ENCODE measurements at places on chromosomes 16 and 17.
A peak's percentile ranks its signal among the peaks of the same experiment; 100 is the strongest.

- DNase-seq, result peak; percentile 29
Measured at GRCh38 chr17:76102944-76103273, 678 bp downstream of the EXOC7 start.

- no peak for DNase-seq
Measured at GRCh38 chr16:75584108-75584507, 17.9 kb downstream of the GABARAPL2 start.

- DNase-seq, result no peak
Measured at GRCh38 chr17:66373944-66374817, 71.8 kb downstream of the PRKCA start.

GRCh38 chr16:73750639-73751038, 546.0 kb upstream of the PSMD7 start:
- DNase-seq, result no peak

- no peak for DNase-seq
Measured at GRCh38 chr17:20008242-20009051, 712 bp upstream of the SPECC1 start.

GRCh38 chr17:70187383-70187782, 18.1 kb downstream of the KCNJ2 start:
- DNase-seq, result no peak

- DNase-seq, result no peak
Measured at GRCh38 chr16:17526956-17527937, 56.5 kb upstream of the XYLT1 start.

DNA sequence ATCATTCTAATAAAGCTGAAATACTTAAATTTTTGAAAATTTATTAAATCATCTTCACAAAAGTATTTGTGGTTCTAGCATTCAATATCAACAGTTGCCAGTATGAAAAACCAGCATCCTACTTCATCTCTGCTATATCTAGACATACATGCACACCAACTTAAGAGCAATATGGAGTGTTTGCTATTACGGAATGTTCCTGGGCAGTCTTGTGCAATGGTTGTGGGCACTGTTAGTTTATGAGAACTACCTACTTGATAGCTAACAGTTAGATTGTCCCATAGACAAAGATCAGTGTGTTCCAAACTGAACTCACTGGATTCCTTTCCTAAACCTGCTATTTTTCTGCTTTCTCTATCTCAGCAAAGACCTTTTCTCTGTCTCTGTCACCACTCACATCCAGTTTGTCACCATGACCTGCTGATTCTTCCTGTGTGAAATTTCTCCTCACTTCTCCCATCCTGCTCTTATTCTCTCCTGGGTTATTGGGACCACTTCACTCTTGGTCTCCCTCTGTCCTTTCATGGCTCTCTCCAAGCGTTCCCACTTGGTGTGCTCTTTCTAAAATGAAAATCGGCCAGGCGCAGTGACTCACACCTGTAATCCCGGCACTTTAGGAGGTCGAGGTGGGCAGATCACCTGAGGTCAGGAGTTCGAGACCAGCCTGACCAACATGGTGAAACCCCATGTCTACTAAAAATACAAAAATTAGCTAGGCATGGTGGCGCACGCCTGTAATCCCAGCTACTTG, 27.7 kb downstream of the CNTROB start:
- DNase-seq, result no peak

GRCh38 chr16:86405319-86405718, 105.0 kb upstream of the FOXF1 start:
- no peak for DNase-seq

GRCh38 chr16:84177741-84178073, 9.2 kb downstream of the TAF1C start:
- no peak for DNase-seq

DNA sequence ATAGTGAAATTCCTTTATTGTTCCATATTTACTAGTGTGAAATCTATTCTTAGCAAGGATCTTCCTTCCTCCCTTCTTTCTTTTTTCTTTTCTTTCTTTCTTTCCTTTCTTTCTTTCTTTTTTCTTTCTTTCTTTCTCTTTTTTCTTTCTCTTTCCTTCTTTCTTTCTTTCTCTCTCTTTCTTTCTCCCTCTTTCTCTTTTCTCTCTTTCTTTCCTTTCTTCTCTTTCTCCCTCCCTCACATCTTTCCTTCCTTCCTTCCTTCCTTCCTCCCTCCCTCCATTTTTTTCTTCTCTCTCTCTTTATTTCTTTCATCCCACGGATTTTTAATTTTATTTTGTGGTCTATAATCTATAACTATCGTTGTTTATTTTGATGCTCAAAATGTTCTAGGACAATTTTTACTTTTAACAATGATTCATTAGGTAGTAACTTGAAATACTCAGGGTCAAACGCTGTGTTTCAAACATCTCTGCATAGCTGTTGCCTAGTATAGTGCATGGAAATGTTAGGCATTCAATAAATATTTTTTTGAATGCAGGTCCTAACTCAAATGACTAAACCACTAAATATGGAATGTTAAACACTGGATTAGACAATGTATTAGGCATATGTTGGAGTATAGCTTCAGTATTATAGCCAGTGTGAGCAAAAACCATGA, 178.3 kb downstream of the MAP2K6 start:
- DNase-seq, result no peak

GRCh38 chr17:75265614-75266315, 4.1 kb downstream of the MRPS7 start:
- no peak for DNase-seq

GRCh38 chr16:25922438-25922837, 230.7 kb downstream of the HS3ST4 start:
- DNase-seq, result no peak

GRCh38 chr16:81624760-81625543, 154.1 kb upstream of the PLCG2 start:
- peak; percentile 63 for DNase-seq

GRCh38 chr17:2800367-2800766, 4.1 kb downstream of the RAP1GAP2 start:
- DNase-seq, result no peak

GRCh38 chr16:3401719-3402397, 843 bp downstream of the ZNF174 start:
- no peak for DNase-seq

DNA sequence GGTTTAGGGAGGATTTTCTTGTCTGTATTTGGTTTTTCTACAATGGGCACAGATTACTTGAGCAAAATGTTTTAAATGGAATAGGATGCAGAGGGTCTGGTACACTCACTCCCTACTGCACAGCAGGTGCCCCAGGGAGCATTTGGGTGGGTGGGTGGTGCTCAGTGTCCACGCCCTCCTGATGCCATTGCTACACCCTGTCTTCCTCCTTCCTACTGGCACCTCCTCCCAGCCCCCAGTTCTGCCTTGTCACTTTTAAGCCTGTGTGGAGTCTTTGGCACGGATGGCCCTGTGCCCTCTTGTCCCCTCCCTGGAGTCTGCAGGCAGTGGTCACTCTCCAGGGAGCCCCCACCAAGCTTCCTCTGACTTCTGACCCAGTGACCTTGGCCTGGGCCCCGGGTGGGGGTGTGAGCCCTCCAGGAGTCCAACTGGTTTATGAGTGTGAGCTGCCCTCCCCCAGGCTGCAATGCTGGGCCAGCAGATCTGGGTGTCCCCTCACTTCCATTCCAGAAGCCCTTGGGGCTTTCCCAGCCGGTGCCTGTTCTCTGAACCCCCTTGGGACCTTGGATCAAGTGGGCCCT, 15.5 kb downstream of the LLGL2 start:
- DNase-seq, result no peak

GRCh38 chr17:63838631-63839171, 3.8 kb downstream of the SMARCD2 start:
- no peak for DNase-seq

DNA sequence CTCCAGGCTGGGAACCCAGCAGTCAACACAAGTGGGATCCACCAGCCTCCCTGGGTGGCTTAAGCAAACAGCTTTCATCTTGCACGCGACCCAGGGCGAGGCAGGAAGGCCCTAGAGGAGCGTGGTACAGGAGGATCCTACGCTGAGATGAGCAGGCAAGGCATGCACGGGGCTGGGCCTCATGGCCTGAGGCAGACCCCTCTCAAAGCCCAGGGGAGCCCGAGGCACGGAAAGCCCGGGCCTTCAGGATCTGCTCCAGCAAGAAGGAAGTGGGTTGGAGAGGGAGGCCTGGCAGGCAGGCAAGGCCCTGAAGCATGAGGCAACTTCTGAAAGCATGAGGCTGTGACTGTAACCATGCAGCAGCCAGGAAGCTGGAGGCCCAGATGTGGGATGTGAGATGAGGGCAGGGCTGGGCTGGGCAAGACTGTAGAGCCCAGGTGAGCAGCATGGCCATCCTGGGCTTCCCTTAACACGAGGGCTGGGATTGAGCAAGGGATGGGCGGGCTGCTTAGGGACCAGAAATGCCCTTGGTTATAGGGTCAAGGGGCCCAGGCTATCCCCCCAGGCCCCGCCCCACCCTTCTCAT, 338.7 kb downstream of the C16orf95 start:
- no peak for DNase-seq

- no peak for DNase-seq
Measured at GRCh38 chr17:21199311-21199710, 14.7 kb downstream of the TMEM11 start.

DNA sequence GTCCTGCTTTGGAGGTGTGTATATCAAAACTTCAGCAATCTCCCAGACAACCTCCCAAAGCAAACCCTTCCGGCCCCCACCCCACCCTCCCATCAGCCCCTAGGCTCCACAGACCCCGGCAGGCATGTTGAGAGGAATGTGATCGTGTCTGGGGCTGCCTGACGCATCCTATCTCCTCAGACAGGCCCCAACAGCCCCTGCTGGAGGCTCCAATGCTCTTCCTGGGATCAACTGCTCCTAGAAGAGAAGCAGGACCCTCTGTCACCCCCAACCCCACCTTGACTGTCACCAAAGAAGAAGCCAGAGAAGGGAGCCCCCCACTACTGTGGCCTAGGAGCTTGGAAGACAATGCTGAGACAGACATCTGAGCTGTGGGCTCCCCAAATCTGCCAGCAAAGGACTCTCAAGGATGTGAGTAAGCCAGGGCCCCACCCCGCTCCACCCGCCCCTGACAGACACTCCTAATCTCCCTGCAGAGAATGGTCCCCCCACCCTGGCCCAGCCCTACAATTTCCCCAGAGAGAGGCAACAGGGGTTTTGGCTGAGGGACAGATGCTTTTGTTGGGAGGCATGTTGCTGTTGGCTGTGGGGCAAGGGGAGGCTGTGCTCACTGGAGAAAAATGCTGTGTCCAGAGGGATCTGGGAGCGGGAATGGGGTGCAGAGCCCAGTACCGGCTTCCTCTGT, 1.6 kb upstream of the KRT14 start:
- DNase-seq, result no peak

DNA sequence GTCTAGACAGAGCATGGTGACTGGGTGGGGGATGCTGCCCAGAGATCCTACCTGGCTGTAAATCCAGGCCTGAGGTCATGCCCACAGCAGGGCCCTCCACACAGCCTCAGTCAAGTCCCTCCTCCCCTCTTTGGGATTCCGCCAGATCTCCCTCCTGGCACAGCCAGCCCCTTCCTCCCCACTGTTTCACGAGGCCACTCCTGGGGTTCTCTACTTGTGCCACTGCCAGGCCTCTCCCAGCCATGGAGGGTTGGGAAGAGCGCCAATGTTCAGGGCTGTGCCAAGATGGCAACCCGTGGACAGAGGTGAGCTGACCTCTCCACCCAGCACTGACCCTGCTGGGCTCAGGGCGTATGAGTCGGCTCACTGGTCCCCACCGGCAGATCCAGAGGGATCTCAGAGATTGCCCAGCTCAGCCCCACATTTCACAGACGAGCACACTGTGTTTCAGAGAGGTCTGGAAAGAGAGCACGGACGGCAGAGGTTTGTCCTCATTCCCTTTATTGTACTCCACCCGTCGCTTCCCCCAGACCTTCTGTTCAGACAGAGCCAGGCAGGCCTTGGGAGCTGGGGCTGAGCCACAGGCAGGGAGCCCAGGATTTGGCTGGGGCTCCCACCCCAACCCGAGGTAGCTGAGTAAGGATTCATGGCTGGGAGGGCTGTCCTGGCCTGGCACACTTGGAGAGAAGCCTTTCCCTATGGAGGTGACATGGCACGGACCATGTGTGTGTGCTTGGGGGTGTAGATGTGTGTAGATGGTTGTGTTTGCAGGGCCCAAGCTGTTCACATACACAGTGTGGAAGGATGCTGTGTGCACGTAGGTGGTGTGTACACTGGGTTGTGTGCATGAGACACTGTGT, 3.5 kb upstream of the CAMKK1 start:
- DNase-seq, result no peak

DNA sequence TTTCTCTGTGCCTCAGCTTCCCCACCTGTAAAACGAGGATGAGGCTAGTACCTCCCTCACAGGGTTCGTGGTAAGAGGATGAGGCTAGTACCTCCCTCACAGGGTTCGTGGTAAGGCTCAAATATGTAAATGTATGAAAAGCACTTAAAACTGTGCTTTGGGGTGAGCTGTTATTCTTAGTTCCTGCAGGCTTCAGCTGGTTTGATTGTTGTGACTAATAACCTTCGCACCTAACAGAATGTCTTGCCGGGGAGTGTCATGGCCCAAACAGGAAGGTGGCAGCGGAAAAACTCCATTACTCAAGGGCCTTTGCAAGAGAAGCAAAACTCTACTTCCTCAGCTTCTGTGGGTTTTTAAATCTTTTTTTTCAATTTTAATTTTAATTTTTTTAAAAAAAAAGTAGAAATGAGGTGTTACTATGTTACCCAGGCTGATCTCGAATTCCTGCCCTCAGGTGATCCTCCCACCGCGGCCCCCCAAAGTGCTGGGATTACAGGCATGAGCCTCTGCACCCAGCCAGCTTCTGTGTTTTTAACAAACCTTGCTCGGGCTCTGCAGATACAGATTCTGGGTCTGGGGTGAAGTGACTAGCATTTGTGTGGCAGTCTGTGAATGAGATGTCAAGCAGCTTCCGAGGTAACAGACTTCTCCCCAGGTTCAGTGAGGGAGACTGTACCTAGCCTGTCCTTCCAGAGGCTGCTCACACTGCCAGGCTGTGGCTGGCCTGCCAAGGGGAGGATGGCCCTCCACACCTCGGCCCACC, 103.0 kb downstream of the RAB11FIP4 start:
- no peak for DNase-seq

GRCh38 chr17:72968798-72969197, 123.7 kb downstream of the SLC39A11 start:
- no peak for DNase-seq

GRCh38 chr17:4506892-4507291, 8.2 kb downstream of the SPNS2 start:
- no peak for DNase-seq

GRCh38 chr16:84397090-84397489, 28.8 kb downstream of the ATP2C2 start:
- DNase-seq, result no peak

GRCh38 chr16:84087466-84088151, 29.1 kb downstream of the MBTPS1 start:
- DNase-seq, result no peak

- no peak for DNase-seq
Measured at GRCh38 chr16:73483934-73484711, 436.2 kb upstream of the ZFHX3 start.

- DNase-seq, result no peak
Measured at GRCh38 chr17:31320791-31321190, 631 bp downstream of the EVI2A start.

GRCh38 chr16:88784856-88785105, 239 bp downstream of the PIEZO1 start:
- DNase-seq, result no peak
